AG08396 (cell line): ENCODE measurements at places on chromosomes 5 and 9.

- no peak for DNase-seq
These were observed 23.6 kb downstream of the MARCHF3 start for GRCh38 chr5:127006744-127007143.

DNA sequence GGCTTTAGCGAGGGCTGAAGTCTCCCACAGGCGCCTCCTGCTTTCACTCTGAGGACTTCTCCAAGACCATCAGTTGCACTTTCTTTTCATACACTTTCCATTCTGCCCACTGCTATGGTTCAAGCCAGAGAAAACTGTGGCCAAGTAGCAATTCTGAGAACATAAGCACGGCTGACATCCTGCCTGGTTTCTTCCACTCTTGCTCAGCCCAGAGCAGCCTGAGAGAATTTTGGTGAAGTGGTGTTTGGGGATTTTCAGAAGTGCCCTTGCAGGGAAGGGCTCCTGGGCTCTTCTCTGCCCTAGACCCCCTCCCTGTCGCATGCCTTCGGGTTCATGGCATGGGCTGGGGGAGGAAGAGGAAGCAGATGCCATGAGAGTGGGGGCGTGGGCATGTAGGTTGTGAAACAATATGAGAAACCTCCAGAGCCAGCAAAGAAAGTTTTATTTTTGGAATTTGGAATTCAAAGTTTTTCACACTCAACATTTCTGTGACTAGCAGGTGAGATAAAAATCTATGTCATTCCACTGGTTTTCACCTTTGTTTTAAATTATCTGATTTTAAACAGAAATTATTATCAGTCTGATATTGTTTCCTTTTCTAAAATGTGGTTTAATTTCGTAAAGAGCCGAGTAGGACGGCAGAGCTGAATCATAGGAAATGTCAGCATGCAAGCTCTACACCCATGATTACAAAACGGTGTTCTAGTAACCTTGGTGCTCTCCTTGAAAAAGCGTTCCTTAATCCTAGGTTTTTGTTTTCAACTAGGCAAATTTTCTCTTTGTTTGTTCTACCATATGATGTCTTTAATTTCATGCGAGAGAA lies 27.8 kb upstream of the TNFSF8 start:
- DNase-seq: no peak

DNA sequence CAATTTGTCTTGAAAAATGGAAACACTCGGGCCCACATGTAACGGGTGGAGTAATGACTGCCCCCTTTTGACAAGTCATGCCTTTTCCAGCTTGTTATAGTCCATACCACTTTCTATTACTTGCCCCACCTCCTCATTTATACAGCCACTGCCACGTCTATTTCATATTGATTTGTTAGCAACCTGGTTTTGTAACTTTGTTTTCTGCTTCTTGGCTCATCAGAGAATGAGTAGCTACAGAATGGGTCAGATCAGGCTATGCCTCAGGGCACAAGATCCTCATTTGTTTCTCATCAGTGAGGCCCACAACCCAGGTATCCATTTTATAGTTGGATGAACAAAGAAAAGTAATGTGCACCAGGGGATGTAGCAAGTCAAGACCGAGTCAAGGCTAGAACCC lies 1.7 kb downstream of the GFRA3 start:
- no peak for DNase-seq

GRCh38 chr5:43648499-43649124 lies 45.6 kb downstream of the NNT start:
- no peak for DNase-seq

DNA sequence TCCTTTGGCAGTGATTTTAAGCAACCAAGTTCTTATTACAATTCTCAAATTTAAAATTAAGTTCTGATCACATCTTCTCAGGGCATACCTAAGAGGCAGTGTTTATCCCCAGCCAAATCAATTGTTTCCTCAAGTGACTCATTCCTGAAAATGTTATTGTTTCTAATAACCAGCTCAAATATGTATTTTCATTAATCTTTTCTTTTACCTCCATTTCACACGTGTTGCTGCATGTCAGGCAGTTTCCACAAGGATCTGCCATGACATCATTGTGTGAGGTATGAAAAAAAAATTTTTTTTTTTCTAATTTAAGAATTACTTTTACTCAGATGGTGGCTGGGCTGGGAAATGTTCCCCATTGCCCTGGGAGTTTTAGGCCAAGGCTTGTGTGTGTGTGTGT lies 113.0 kb upstream of the NTRK2 start:
- no peak for DNase-seq

DNA sequence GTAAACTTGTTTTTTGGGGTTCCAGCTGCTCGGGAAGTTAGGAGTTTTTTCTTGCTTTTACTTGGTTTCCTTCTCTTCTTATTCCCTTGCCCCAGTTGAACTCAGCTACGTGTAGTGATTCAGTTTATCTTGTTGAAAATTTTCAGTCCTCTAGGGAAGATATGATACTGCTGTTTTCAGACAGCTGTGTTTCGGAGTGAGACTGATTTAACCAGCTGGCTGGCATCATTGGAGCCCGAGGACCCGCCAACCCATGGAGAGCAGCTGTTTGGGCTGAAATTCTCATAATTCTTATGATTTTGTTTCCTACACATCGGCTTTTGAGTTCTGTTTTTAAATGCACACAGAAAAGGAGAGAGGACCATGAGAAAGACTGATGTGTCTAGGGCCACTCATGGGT lies 271.5 kb downstream of the NR3C1 start:
- DNase-seq: no peak

DNA sequence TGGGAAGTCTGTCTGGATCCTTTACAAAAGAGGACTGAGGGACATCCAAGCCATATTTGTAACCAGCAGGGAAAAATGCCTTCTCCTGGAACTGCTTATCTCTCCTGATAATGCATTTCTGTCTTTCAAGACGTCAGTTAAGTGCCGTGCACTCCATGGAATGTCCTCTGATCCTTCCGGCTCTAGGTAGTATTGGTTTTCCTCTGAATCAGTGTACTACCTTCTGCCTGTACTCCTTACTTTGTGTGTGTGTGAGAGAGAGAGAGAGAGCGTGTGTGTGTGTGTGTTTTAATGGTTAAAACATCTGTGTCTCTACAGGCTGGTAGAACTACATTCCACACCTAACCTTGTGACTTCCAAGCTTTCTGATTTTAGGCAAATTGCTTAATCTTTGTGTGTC lies 89.9 kb downstream of the PIP5K1B start:
- DNase-seq: no peak

- DNase-seq: no peak
These were observed 272.0 kb downstream of the MAN2A1 start for GRCh38 chr5:109961751-109962150.

- DNase-seq: no peak
These were observed 139.0 kb downstream of the RFX3 start for GRCh38 chr9:3386753-3387152.

- no peak for DNase-seq
These were observed 22.2 kb downstream of the LURAP1L start for GRCh38 chr9:12797037-12797436.

GRCh38 chr9:35044071-35044470 lies 28.4 kb downstream of the VCP start:
- DNase-seq: no peak

DNA sequence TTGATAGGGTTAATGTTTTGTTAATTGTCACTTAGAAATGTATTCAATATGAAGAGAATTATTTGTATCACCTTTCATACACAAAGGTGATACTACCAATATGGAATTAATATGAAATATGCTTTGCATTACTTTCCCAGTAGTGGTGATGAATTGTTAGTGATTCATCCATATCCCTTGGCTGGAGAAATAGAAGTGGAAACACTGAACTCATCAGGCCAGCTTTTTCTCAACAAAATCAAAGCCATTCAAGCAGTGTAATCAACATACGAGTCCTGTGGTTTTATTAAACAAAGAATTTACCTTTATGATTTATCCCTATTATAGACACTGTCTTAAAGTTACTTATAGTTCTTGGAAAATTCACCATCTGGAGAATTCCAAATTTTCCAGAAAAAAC lies 264.0 kb upstream of the MEF2C start:
- no peak for DNase-seq

DNA sequence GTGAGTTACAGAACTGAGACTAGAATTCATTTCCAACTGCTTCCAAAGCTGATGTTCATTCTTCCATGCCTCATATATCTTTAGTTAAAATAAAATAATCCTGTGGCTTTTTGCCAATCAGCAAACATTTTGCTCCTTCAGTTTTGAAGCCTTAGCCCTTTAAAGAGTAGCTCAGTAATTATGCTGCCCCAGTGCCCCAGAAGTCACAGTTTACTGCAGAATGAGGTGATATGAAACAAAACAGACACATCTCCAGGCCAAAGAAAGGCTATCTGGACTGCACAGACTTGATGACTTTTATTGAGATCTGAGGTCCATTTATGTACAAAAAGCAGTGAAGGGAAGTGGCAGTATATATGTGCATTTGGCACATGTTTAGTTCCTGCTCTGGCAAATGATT lies 285.8 kb upstream of the ZNF462 start:
- DNase-seq: no peak

DNA sequence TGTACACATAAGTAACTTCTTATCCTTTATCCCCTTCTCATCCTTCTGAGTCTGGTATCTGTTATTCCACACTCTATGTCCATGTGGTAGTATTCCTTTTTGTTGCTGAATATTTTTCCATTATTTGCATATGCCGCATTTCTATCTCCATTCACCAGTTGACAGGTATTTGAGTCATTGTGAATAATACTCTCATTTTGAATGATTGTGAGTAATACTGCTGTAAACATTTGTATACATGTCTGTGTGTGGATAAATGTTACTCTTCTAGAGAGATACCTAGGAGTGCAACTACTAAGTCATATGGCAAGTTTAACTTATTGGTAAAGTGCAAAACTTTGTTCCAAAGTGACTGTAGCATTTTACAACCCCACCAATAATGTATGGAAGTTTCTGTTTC lies 15.6 kb downstream of the RIC1 start:
- DNase-seq: no peak
